ENCODE measurements at places on chromosomes 3 and 15.

- no peak for DNase-seq
Observed at GRCh38 chr15:81865850-81866537, 179.8 kb downstream of the MEX3B start.

DNA sequence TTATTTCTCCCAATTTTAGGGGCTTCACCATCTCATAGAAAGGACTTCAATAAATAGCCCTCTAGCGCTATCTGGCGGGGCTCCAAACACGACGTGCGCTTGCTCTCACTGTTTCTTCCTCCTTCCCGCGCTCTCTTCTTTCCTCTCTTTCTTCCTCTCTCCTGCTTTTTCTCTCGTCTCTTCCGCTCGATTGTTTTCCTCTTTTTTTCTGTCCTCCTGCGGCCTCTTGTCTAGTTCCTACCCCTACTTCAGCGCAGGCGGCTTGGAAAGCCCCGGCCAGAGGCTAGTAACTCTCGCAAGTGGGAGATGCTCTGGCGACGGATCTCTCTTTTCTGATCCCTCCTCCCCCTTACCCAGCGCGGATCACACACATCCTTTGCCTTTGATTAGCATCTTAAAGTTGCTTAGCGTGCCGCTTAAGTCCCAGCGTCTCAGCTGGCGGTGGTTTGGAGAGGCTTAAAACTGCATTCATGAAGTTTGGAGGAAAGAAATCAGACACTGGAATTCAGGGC is 6.2 kb upstream of the MEIS2 start:
- DNase-seq: peak; percentile 36

DNA sequence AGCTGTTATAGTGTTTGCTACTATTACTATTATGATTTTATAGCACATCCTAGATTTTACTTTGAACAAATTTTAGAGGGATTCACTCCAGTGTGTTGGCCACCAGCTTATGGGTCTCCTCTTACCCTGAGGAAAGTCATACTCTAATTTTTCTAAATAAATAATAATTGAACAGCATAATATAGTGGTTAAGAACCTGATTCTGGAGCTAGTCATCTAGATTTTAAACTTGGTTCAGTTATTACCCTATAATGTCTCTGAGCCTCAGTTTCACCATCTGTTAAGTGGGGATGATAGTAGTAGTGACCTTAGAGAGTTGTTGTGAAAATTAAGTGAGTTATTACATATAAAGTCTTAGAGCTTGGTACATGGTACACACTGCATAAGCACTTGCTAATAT is 30.7 kb upstream of the TOPAZ1 start:
- DNase-seq: no peak

DNA sequence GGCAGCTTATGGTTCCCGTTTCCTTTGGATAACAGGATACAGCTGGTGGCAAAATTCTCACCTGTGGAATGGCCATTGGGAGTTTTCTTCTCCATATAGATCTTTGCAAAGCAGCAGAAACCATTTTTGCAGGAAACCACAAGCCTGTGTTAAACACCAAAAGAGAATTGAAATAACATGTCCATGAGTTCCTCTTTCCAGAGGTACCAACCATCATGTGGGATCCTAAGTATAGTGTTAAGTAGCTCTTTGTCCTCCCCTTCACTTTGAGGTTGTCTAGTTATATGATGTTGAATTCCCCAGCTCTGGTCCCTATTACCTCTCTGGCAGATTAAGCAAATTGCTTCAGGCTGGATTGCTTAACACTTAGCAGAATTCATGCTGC is 94.9 kb downstream of the AKAP13 start:
- DNase-seq: peak; percentile 21

DNA sequence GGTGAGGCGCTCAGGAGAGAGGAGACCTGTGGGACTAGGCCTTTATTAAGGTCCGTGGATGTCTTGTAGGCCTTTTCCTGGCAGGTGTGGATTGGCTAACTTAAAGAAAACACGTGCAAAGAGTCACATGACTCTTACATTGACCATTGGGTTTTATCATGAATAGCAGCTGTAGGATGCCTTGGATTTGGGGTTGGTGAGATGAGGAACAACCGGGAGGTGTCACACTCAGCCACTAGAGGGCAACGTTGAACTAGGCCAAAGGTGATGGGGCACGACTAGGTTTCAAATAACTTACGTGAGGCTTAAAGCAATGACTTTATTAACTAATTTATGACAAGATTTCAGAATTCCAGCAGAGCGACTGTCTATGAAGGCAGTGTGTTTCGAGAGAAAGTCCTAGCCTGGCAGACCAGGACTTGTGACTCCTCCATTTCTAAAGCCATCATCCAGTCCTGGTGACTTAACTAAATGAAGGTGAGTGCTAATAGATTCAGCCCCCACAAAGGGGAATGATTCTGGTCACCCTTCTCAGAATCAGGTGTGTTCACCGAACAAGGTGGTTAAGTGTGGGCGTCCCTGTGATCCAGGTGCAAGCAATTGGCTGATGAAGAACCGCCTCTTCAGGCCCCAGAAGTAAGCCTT is 345.6 kb downstream of the MCTP2 start:
- DNase-seq: peak; percentile 58

DNA sequence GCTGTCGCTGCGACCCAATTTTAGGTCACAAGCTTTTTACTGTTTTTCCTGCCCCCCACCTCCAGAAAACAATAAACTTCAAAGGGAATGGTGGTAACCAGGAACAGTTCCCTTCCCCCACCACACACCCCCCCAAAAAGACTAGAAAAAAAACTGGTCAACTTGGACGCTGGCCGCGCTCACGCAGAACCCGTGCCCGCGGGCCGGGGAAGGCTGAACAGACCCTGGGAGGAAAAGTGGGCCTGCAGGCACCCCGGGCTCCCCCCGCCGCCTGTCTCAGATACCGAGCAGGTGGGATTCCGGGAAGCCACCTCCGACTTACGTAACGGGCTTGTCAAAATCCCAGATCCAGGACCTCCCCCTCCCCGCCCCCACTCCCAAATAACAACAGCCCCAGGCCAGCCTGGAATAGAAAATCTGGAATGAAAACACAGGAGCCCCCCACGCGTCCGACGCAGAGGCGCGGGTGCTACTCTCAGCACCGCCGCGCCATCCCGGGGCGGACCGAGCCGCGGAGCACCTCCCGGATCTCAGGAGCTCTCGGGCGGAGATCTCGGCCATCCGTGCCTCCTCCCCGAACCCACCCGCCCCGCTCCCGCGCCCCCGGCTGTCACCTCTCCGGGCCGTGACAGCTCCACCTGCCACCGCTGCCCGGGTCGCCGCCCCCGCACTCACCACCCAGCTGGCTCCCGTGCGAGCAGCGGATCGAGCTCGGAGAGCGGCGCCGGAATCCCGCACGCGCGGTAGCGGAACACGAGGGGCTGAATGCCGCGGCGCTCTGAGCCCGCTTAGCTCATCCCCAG is 557 bp downstream of the DENND4A start:
- DNase-seq: no peak

DNA sequence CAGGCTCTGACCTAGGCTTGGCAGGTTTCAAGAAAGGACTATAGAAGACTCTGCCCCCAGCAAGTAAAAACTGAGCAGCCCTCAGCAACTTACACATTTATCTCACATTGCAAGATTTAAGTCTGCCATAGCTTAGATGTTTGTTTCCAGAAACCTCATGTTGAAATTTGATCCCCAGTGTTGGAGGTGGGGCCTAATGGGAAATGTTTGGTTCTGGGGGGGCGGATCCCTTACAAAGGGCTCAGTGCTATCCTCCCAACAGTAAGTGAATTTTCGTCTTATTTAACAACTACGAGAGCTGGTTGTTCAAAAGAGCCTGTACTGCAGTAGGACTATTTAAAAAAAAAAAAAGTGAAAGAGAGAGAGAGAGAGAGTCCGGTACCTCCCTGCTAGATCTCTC is 125.2 kb upstream of the PROK2 start:
- no peak for DNase-seq

DNA sequence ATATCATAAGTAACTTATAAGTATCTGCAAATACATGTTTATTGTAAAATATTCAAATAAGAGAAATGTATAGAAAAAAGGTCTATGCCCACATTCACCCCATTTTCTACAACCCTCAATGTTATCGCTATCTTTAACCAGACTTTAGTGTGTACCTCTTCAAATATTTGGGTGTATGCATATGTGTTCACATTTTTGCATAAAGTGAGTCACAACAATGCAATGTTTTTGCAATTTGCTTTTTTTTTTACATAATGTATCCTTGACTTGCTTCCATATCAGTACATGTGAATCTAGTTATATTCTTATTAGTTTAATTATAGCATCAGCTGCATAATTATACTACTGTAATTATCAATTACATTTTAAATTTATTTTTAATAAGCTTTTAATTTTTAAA is 117.3 kb upstream of the LYSMD4 start:
- no peak for DNase-seq

- peak; percentile 68 for DNase-seq
Observed at GRCh38 chr15:60396958-60397771, 621 bp downstream of the ANXA2 start.

- DNase-seq: no peak
Observed at GRCh38 chr15:72511536-72511935, 37.4 kb downstream of the ARIH1 start.

DNA sequence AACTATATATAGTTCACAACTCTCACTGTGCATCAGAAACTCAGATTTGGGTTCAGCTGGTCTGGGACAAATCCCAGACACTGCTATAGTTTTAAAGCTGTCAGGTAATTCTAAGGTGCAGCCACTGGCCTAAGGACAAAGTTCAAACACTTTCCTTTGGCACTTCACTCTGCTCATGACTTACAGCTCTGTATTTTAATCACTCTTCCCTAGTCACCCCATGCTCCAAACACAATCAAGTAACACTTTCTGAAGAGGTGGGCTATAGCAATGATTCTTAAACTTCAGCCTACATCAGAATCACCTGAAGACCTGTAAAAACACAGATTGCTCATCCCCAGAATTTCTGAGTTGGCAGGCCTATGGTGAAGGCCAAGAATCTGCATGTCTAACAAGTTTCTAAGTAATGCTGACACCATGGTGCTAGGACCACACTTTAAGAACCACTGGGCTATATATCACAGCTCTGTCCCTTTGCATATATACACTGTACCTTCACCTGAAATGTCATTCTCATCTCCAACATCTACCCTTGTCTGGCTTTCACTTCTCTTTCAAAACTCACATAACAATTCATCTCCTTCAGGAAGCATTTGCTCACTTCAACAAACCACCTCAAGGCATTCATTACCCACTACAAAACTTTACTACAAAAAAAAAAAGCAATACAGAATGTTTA is 21.4 kb downstream of the STAG1 start:
- DNase-seq: peak; percentile 24

- DNase-seq: peak; percentile 48
Observed at GRCh38 chr3:194686816-194687637, 1.3 kb downstream of the FAM43A start.

GRCh38 chr3:88180398-88180999 is 30.7 kb downstream of the C3orf38 start:
- DNase-seq: peak; percentile 54

GRCh38 chr15:99073008-99073717 is 31.7 kb upstream of the SYNM start:
- DNase-seq: no peak

DNA sequence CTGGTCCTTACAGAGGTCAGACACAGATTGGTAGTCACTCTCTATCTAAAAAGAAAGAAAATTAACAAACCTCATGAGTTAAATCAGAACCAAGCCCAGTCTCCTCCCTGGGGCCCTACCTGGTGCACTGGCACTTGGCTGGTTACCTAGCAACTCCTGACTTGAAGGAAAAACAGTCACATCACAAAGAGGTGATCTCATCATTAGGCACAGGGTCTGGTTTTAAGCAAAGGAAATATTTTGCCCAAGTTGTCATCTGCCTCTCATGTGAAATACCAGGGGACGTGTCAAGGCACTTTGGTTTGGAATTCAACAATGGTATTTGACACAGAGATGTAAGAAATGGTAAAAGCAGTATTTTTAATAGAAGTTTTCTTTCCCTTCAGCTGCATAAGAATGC is 47.7 kb upstream of the FMN1 start:
- peak; percentile 99 for DNase-seq

GRCh38 chr3:107833722-107834416 is 257.0 kb downstream of the CD47 start:
- DNase-seq: no peak

DNA sequence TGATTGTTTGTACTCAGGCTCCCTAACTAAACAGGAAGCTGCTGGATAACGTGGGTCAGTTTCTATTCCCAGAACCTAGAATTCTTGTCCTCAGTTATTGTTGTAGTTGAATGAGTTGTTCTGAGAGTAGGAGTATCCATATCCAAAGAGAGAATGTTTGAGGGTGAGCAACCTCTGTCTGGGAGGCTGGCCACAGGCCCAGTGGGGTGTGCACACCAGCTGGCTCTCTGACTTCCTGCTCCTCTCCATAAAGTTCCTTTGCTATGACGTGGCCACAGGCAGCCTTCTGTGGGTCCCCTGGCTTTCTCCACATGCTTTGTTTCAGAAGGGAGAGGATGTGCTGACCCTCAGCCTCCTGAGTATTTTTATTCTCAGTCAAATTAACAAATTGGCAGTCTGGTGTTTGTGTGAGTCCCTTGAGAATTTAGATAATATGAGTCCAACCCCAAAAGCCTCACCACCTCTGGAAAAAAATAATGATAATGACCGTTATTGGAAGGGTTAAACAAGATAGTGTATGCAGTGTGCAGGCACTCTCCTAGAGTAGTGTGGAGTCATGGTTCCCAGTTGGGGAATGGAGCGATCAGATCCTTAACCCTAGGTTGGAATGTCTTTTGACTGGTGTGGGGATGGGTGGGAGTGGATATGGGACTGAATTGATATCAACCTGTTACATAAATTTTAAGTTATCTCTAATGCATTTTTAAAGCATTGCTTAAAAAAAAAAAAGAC is 47.6 kb upstream of the MED12L start:
- peak; percentile 74 for DNase-seq

DNA sequence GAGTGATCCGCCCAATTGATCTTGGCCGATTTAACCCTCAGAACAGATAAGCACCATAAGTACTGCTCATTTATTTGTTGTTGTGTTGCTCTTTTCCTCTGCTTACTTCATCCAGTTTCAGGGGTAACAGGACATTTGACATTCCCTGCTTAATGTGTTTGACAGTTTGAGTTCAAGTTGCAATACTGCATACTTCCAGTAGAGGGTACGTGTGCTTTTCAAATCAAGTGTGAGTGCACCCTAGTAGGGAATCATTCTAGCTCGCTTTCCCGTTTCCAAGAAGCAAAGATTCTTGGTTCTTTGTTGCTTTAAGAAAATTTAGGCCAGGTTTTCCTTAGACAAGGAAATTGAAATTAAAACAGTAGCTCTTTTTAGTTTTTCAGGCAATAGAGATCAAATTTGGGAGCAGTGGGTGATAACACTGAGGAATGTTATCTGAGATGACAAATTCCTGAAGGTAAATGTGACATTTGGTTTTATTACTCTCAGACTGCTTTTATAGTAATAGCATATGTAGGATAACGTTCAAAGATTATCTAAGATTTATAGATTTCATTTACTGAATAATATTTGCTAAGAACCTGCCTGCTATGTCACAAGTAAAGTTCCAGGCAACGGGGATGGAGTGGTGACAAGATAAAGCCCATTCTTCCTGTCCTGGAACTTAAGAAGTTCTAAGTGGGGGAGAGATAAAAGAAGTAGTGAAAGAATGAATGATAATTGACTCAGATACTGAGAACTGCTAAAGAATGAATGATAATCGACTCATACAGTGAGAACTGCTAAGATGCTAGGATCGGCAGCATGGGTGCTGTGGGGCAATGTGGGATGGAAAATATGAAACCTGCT is 73.3 kb downstream of the SYNPR start:
- DNase-seq: peak; percentile 73

Measured in epithelial cell of esophagus (primary cell).